Glutamatergic neuron (in vitro differentiated cells): ENCODE measurements at places on chromosomes 7 and 10. TPM values are rescaled to one million over a fixed set of nuclear protein-coding genes. Genes with fewer than 3 reads are reported as not detected.

Gene MOGAT3
- total RNA-seq, result not detected

Gene IPMK
- 7.6 TPM for total RNA-seq

Gene CACNB2
- total RNA-seq, result 3.2 TPM

Gene IDI1
- total RNA-seq, result 103 TPM

Gene SLC26A3
- not detected for total RNA-seq

Gene NFE2L3
- total RNA-seq, result 42.1 TPM

Gene THSD7A
- total RNA-seq, result 211 TPM

Gene PTPRE
- 2.6 TPM for total RNA-seq

Gene HOXA4
- total RNA-seq, result not detected

Gene PLEKHS1
- not detected for total RNA-seq

Gene GRID2IP
- 0.66 TPM for total RNA-seq

Gene CALML5
- total RNA-seq, result not detected

Gene VOPP1
- 30.6 TPM for total RNA-seq

Gene ZNF789
- total RNA-seq, result 19.5 TPM
